CD4-positive, alpha-beta T cell treated with Interleukin-15 for 1 hour (primary cell): ENCODE measurements at places on chromosomes 12 and 14.

DNA sequence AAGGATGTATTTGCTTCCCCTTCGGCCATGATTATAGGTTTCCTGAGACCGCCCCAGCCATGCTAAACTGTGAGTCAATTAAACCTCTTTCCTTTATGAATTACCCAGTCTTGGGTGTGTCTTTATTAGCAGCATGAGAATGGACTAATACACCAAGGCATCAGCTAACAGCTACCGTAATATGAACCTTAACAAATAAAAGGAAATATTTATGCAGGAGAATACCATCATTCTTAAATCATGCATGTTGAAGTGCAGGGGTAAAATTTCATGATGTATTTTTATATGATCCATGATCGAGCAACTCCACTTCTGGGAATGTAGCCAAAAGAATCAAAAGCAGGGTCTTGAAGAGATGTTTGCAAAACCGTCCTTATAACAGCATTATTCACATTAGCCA is 379.0 kb downstream of the NPAS3 start:
- no peak for DNase-seq

DNA sequence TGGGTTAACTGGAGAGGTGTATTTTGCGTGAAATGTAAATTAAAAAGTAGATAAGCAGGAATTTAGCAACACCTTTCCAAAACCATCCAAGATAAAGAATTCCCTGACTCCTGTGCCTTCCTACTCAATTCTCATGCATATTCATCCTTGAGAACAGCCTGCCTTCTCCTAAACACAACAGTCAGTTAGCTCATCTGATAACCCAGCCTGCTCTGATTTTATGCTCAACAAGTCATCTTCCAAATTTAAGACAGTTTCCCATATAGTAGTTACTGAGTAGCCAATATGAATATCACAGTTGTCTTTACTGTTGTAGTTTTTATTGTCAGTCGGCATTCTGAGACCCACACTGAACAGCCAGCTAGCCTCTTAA is 27.1 kb downstream of the CPNE8 start:
- no peak for DNase-seq

- DNase-seq, result no peak
Measured at GRCh38 chr12:65113621-65114035, 7.5 kb downstream of the WIF1 start.

- DNase-seq, result no peak
Measured at GRCh38 chr12:9039397-9039977, 50.1 kb downstream of the KLRG1 start.

- DNase-seq, result no peak
Measured at GRCh38 chr14:99436247-99437180, 44.1 kb downstream of the SETD3 start.

DNA sequence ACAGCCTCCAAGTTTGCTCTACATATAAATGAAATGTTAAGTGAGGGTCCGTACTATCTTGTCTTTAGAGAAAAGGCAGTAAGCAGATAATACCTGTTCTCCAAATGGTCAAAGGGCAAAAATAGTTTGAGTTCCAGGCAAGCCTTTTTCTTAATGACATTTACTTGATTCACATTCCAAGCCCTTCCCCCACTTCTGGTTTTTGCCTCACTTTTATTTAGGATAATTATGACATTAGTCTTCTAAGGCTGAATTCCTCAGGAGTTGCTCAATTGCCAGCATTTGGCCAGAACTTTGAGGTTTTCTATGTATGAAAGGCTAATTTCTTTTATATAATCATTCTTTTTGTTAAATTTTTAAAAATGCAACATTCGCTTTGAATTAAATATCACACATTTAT is 62.5 kb upstream of the DUSP6 start:
- DNase-seq, result no peak

- no peak for DNase-seq
Measured at GRCh38 chr14:73567951-73568885, 795 bp upstream of the ACOT2 start.

DNA sequence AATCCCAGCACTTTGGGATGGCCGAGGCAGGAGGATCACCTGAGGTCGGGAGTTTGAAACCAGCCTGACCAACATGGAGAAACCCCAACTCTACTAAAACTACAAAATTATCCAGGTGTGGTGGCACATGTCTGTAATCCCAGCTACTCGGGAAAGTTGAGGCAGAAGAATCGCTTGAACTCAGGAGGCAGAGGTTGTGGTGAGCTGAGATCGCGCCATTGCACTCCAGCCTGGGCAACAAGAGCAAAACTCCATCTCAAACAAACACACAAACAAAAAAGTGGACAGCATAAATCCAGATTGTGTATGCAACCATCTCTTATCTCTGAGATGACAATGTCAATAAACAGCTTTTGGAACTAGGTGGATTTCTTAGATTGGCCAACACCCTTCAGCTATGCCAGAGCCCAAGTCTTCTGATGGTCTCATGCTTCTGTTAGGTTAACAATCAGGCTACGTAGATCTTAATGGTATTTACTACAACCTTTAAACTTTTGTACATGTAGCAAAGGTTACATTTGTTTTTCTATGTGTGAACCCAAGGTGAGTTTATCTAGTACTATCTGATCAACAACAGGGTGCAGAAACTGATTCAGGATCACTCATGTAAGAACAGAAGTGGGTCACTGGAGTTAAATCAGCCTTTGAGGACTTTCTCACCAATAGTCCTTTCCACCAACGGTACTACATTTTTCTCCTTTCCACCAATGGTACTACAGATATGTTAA is 73.7 kb downstream of the DUSP16 start:
- DNase-seq, result no peak

GRCh38 chr12:120438495-120439198 is 734 bp downstream of the COX6A1 start:
- no peak for DNase-seq

- no peak for DNase-seq
Measured at GRCh38 chr12:31021809-31022494, 51.7 kb upstream of the DDX11 start.

- DNase-seq, result no peak
Measured at GRCh38 chr12:2614341-2614740, 180.4 kb upstream of the FKBP4 start.

DNA sequence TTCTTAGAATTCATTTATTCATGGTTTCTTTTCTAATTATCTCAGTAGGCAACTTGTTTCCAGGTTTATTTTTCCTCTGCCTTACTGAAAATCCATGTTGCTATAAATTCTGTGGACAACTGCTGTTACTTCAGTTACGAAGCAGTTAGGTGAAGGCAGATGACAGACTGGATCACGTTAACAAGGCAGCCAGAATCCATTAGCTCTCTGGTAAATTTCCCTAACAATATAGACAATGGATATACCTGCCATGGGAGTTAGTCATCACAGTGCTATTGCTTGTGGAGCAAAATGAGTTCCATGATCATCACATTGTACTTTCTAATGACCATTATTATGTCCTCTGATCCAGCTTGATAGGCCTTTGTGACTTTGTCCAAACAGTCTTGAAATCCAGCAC is 291.5 kb downstream of the NELL2 start:
- DNase-seq, result no peak

DNA sequence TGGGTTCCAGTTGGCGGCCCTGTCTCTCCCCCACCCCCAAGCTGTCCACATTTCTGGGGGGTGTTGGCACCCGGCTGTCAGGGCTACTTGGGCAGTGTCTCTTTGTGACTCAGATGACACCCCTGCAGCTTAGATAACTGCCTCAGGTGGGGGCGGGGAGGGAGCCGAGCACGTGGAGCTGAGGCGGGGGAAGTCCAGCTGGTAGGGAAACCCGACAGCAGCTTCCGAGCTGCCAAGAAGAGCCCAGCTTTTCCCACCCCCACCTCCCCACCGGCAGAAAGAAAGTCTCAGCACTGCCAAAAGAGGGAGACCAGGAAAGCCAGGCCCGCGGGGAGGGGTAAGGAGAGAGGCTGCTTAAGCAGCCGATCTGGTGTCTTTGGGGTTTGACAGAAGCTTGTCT is 1.4 kb downstream of the LRTM2 start:
- DNase-seq, result no peak

DNA sequence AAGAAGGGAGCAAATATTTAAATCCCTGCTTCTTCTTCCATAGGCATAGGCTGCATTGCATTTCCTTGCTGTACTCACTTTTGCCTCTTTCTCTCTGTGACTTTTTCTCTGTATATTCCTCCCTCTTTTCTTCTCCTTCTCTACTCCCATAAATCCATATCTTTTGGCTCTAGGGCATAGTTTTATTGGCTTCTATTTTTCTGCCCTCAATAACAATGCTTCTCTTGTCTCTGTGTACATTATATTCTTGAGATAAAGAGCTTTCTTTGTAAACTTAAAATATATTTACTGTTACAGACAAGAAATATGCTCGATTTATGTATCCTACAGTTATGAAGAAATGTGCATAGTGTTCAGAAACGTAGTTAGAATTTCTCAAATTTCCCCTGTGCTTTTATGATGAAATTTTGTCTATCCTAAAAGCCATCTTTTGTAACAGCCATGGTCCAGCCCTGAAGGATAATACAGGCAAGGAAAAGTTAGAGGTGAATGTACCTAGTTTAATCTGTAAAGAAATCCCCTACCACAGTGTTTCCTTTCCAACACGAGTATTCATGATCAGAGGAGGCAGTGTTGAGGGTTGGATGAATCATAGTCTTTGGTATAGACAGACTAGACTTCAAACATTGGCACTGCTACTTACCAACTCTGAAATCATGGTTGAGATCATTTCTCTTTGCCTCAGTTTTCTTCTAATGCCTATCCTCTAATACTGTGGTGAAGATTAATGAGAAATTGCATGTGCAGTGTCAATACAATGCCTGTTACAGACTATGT is 173.3 kb upstream of the FAR2 start:
- no peak for DNase-seq

- DNase-seq, result no peak
Measured at GRCh38 chr12:94615260-94616181, 34.8 kb downstream of the TMCC3 start.

GRCh38 chr12:24153079-24153478 is 203.6 kb upstream of the SOX5 start:
- no peak for DNase-seq

DNA sequence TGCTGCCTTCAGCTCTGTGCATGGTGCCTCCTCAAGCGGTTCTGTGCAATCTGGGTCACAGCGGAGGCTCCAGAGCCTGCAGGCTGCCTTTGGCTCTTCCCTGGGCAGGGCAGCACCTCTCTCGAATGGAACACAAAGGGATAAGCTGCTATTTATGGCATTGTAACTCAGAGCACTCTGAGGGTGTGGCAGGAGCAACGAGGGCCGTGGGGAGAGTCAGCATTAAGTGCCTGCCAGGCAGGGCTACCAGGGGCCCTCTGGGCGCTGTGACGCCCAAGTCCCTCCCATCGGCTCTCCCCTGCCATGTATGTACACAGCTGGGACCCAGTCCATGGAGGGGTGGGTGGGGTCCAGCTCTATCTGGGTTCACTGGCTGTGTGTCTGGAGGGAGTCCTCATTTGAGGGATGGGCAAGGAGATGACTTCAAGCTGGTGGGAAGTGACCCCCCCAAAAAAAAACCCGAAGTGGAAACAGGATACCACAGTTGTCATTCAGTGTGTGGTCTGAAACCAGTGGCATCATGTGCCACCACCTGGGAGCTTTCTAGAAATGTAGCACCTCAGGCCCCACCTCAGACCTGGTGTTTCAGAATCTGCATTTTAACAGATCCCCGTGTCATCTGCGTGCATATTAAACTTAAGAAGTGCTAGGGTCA is 44.0 kb upstream of the OAS1 start:
- DNase-seq, result no peak

DNA sequence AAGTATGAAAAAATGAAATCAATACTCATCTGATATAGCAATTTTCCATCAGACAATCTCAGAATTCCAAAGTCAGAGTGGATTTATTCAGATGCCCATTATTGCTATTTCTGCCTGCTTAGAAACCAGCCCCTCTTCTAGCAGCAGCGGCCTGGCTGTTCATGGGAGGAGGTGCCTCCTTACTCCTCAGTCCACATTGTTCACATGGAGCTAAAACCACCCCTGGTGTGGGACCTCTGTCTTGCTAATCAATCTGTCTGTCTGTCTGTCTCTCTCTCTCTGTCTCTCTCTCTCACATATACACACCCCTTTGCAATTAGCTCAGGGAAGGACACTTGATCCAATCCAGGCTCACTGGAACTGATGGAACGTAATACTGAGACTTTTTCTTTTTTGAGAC is 176.1 kb downstream of the APAF1 start:
- no peak for DNase-seq

- DNase-seq, result no peak
Measured at GRCh38 chr12:76074701-76075336, 9.7 kb downstream of the NAP1L1 start.

DNA sequence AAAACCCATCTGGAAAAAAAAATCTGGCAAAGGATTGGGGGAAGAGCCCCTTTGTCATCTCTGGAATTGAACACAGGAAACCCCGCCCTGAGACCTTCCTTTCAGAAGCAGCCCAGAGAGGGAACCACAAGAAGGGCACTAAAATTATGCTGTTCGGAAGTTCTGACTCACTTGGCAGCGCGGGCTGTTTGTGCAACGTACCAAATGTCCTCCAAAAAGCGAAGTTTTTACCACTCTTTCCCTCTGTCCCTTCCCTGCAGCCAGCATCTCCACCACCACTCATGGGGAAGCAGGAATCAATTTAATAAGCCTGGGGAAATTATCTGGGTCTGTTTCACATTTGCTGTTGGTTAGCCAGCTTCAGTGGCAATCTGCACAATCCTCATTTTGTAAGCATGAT is 3.2 kb upstream of the SYNE3 start:
- peak; percentile 73 for DNase-seq

GRCh38 chr12:119671070-119671469 is 3.1 kb downstream of the PRKAB1 start:
- no peak for DNase-seq

DNA sequence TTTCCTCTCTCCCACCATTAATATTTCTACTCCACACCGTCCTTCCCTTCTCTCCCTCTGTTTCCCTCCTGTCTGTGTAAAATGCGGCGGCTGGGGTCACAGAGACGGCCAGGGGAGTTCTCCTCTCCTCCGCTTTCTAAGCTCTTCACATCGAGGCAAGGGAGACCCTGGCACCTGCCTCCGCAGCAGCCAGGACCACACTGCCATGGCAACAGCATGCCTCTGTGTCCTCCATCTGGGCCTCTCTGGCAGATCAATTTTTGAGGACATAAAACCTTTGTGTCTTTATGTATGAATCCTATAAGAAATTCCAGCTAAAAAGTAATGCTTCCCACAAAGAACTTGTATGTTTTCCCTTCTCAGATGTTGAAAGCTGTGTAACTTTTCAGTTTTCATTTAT is 41.4 kb downstream of the DYRK4 start:
- DNase-seq, result no peak

DNA sequence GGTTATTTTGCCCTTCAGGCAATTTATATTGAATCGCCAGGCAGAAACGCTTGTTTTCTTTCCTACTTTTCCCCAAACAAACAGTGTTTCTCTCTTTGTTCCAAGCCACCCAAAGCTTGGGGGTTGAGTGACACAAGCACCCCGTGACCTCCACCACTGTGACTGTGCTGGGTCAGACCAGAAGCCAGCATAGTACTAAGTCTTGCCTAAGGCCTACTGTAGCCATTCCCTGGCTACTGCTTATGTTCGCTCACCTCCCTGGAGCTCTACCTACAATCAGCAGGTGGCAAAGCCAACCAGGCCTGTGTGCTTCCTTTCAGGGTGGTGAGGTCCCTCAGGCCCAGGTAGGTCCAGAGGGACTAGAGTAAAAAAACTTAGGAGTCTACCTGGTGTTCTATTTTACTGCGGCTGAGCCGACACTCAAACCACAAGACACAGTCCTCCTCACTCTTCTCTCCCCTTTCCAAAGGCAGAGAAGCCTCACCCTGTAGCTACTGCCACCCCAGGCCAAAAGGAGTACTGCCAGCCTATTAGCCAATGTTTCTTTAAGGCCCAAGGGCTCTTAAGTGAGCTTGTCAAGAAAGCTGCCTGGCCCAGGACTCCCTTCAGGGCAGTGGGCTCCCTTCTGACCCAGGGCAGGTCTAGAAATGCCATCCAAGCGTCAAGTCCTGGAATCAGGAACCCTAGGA is 411.8 kb upstream of the MIS18BP1 start:
- DNase-seq, result no peak

- DNase-seq, result no peak
Measured at GRCh38 chr12:100476013-100476751, 2.5 kb downstream of the NR1H4 start.
